ENCODE measurements at places on chromosomes 1 and 21.

- DNase-seq = no peak
Measured at GRCh38 chr21:42632336-42632751, 21.1 kb upstream of the PDE9A start.

DNA sequence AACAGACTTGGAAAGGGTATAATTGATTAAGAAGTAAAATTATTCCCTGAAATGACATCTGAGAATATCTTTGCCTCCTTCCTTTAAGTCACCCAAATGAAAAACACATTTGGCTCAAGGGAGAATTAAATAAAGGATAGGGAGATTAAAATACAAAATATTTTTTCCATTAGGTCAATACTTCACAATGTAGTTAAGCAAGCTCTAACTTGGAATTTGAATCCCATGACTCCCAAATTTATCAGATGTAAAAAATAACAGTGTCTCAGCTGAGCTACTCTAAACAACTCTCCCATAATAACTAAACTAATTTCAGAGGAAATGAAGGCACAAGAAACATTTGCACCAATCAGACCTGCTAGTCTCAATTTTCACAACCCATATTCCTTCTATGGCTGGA is 6.5 kb upstream of the NMNAT2 start:
- DNase-seq = no peak

GRCh38 chr1:3132660-3133059 is 63.7 kb downstream of the PRDM16 start:
- DNase-seq = no peak

- no peak for DNase-seq
Measured at GRCh38 chr1:160767395-160768294, 28.3 kb upstream of the LY9 start.

GRCh38 chr1:64030411-64030810 is 173.0 kb upstream of the UBE2U start:
- no peak for DNase-seq

- no peak for DNase-seq
Measured at GRCh38 chr21:43581453-43581852, 77.8 kb downstream of the HSF2BP start.
